Large intestine (tissue), 12 donors: ENCODE measurements at places on chromosomes 13 and 19. TPM values are rescaled to one million over a fixed set of nuclear protein-coding genes. Genes with fewer than 3 reads are reported as not detected.
A peak's percentile ranks its signal among the peaks of the same experiment; 100 is the strongest.

DNA sequence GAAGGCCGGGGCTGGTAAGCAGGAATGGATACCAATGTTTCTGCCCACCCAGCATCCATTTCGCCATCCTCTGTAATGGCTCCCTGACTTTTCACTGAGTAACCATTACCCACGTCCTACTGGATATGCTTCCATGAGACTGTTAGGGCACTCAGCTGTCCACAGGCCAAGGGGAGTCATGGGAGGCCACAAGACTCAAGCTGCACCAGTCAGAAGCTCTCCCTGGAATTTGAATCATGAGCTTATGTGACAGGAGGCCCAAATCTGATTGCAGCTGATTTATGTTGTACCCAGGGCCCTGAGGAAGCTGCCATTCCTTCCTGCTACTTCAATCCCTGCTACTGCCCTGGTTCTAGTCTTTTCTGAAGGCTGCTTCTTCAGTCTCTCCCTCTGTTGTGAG is 28.3 kb downstream of the DEDD2 start:
- H3K36me3 ChIP-seq: no peaks in the 10 kb centered on the region
- no peak overlapping the region for H3K4me3 ChIP-seq
- H3K4me1 ChIP-seq: peaks cover 12% of the 10 kb centered on the region

DNA sequence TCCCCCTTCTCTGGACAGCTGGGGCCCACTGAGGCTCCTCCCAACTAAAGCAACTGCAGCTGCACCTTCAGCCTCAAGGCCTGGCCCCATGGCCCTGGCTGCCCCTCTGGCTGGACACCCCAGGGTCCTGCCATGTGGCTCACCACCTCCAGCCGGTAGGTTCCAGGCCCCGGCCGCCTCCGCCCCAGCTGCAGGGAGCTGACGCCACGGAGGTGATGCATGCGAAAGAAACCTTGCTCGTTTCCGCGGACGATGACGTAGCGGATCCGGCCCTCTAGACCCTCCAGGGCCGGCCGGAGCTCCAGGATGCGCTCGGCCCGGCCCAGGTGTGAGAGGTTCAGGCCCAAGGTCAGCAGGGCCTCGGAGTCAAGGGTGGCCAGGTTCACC is 13.3 kb downstream of the CCL25 start:
- no peak for DNase-seq
- no peaks in the 10 kb centered on the region for H3K27me3 ChIP-seq
- peaks cover 13% of the 10 kb centered on the region for H3K36me3 ChIP-seq
- peaks cover 9% of the 10 kb centered on the region for H3K4me1 ChIP-seq
- peak overlapping the region; percentile 27 for H3K27ac ChIP-seq

POLR1G gene
- polyA plus RNA-seq: 4.1 TPM

DNA sequence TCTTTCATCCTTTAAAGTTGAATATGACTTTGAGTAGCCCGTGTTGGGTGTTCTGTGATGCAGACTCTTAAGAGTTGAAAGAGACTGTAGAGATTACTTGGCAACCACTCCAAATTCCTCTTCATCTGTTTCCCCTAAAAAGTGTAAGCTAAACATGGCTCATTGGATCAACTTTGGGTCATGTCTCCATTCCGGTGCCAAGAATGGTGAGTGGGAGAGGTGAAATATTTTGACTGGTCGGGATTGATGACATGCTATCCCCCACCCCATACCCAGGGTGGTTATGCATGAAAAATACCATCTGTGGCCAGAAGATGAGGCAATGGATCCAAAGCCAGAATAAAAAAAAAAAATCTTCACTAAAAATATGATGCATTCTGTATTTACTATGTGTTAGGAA is 281.3 kb upstream of the SOX21 start:
- no peaks in the 10 kb centered on the region for H3K36me3 ChIP-seq
- DNase-seq: no peak
- peaks cover 15% of the 10 kb centered on the region for H3K27me3 ChIP-seq
- H3K27ac ChIP-seq: no peak overlapping the region
- no peak overlapping the region for H3K4me3 ChIP-seq

- no peaks in the 10 kb centered on the region for H3K4me1 ChIP-seq
- peaks cover 3% of the 10 kb centered on the region for H3K36me3 ChIP-seq
- H3K4me3 ChIP-seq: no peak overlapping the region
- H3K27me3 ChIP-seq: no peaks in the 10 kb centered on the region
- no peak overlapping the region for H3K27ac ChIP-seq
- no peak for DNase-seq
Measured at GRCh38 chr19:19721896-19722295, 11.0 kb downstream of the ZNF14 start.

GRCh38 chr19:52188822-52189734 is 774 bp upstream of the PPP2R1A start:
- peaks cover 6% of the 10 kb centered on the region for H3K36me3 ChIP-seq
- H3K4me1 ChIP-seq: peaks cover 17% of the 10 kb centered on the region
- no peaks in the 10 kb centered on the region for H3K27me3 ChIP-seq
- H3K27ac ChIP-seq: peak overlapping the region; percentile 83

S1PR4 gene
- 0.55 TPM for polyA plus RNA-seq

DNA sequence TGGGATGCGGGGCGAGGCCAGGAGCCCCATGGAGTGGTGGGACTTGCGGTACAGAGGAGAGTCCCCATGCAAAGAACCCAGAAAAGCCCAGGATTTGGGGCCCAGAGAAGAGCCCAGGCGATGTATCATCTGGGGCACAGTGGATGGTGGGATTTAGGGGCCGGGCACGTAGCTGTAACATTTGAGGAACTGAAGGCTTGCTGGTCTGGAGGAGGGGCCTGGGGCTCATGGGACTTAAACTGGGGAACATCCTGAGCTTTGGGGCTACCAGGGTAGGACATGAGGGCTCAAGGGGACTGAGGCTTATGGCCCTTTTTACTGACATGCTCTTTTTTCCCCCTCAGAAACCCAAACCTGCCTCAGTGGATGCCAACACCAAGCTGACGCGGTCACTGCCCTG is 13.5 kb downstream of the MED25 start:
- no peak overlapping the region for H3K4me3 ChIP-seq
- no peak for DNase-seq
- H3K36me3 ChIP-seq: peaks cover 94% of the 10 kb centered on the region
- H3K27ac ChIP-seq: no peak overlapping the region
- H3K27me3 ChIP-seq: no peaks in the 10 kb centered on the region
- no peaks in the 10 kb centered on the region for H3K4me1 ChIP-seq

DNA sequence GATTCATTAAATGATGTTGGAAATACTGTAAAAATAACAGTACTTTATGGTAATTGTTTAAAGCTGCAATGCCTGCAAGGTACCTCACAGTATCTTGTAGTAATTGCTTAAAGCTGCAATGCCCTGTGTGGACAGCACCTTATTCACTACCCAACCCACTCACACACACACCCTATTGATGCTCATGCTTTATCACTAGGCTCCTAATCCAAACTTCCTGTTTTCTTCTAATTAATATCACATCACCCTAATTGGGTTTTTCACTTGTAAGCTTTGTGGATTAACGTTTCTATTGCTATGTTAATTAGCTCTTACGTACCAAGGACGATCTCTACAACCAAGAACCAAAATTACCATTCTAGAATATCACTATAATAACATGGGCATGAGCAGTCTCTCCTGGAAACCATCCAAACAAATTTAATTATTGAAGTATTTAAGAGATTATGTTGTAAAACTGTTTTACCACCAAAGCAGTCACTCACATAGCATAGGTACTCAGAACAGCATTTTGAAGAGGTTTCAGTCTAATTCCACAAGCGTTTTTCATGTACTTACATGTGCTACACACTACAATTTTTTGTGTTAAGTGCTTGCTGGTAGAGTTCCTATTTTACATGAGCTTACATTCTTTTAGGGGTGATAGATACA is 303.8 kb downstream of the PCDH9 start:
- H3K4me1 ChIP-seq: no peaks in the 10 kb centered on the region
- DNase-seq: no peak
- H3K4me3 ChIP-seq: no peak overlapping the region
- no peaks in the 10 kb centered on the region for H3K36me3 ChIP-seq

GRCh38 chr13:48043789-48044503 is 6.4 kb downstream of the NUDT15 start:
- peaks cover 7% of the 10 kb centered on the region for H3K4me1 ChIP-seq
- H3K36me3 ChIP-seq: peaks cover 12% of the 10 kb centered on the region
- H3K27me3 ChIP-seq: no peaks in the 10 kb centered on the region
- DNase-seq: no peak
- H3K27ac ChIP-seq: no peak overlapping the region
- H3K4me3 ChIP-seq: no peak overlapping the region
